Hypothalamus (tissue), 51 donors: ENCODE measurements at places on chromosomes 16 and 17.

DNA sequence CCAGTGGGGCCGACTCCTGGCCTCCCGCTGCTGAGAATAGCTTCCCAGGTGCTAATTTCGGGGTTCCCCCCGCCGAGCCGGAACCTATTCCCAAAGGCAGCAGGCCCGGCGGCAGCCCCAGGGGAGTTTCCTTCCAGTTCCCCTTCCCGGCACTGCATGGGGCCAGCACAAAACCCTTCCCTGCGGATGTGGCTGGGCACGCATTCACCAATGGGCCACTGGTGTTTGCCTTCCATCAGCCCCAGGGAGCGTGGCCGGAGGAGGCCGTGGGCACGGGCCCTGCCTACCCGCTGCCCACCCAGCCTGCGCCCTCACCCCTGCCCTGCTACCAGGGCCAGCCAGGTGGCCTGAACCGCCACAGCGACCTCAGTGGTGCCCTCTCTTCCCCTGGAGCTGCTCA lies 24.9 kb upstream of the ZFPM1 start:
- DNase-seq: no peak

- no peak for DNase-seq
These were observed 278.4 kb upstream of the IRX5 start for GRCh38 chr16:54652201-54652770.

DNA sequence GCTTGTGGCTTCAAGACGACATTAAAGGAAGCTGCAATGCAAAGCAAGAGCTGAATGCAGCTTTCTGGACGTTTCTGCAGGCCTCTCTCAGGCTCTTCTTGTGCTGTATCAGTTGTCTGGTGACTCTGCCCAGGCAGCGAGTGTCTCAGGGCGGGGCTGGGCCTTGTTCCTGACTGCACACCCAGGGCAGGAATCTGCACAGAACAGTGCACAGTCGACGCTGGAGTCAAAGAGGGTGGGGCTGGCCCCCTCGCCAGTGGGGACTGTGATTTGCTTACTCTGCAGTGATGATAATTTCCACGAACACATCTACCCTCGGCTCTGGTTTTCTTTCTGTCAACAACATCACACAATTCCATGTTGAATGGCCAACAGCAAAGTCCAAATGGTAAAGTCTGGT lies 60.7 kb downstream of the IRF8 start:
- no peak for DNase-seq

- DNase-seq: no peak
These were observed 2.0 kb upstream of the SLC43A2 start for GRCh38 chr17:1630662-1631061.

GRCh38 chr16:13041646-13042290 lies 140.4 kb downstream of the SHISA9 start:
- no peak for DNase-seq

DNA sequence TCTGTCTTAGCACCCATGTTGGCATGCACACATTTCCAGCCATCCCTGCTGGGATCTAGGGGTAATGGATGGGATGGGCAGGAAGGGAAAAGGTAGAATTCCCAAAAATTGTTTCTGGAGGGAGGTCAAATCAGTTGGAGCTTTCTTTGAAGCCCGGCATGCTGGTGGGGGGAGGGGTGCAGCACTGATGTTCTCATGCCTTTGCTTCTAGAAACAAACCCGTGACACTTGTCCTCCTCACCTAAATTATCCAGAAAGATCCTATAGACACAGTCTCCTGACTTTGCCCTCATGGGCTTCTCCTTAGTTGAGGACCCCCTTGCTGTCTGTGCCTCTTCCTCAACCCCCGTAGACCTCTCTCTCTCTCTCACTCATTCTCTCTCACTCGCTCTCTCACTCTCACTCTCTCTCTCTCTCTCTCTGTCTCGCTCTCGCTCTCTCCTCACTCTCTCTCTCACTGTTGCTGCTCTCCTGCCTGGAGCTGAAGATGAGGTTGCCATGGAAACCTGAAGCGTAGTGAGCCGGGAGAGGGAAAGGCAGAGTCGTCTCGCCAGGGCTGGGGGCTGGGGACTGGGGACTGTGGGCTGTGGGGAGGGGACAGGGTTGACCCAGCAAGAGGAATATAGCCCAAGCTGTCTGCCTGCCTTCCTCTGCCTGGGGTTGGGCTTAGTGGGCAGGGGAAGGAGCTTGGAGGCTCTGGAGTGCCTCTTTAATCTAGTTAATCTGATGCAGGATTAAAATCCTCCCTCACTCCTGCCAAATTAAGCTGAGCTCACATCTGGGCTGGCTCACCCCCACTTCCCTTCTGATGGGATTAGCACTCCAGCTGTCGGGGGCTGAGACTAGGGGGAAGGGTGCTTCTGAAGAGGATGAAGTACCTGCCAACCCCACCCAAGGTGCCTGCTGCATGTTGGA lies 16.1 kb downstream of the LASP1 start:
- peak; percentile 80 for DNase-seq

DNA sequence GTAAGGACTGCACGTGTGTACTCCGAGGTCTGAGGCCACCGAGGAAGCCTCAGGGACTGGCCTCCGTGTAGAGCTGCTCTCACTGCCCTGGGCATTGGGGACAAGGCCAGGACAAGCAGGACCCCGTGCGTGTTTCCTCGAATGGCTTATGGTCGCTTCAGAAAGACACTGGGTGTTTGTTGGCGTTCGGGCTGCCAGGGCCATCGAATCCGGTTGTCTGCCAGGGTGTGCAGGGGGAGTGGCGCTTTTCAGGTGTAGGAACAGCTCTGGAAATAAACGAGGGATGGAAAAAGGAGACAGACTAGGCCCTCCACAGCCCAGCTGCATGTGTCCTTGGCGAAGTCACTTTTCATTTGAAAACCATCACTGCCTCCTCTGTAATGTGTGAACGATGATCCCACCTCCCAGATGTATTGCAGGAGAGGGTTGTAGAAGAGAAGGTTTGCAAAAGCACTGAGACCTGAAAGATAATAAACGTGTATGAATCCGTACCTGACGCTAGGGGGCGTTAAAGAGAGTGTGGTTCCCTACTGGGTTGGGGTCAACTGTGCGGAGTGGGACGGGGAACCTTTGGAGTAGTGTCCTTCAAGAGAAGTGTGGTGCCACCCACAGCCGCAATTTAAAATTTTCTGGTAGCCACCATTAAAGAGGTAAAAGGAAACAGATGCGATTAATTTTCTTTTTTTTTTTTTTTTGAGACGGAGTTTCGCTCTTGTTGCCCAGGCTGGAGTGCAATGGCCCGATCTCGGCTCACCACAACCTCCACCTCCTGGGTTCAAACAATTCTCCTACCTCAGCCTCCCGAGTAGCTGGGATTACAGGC lies 2.1 kb upstream of the ZSCAN10 start:
- DNase-seq: no peak

DNA sequence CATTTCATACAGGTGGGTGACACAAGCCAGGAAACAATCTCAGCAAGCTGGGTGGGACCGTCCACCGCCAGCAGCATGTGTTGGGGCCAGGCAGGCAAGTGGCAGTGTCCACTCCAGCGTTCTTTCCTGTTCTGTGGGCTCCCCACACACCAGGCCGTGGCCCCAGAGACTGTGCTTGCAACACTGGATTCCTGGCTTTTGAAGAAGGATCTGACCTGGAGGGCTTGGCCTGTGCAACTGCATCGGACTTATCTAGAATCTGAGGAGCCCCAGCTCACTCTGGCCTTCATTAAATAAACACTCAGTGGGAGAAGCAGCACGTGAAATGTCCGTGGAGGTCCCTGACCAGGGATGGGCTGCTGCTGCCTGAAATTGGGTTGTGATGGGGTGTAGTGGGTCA lies 3.2 kb downstream of the KSR1 start:
- DNase-seq: no peak

GRCh38 chr17:12358477-12358876 lies 307.2 kb upstream of the MYOCD start:
- no peak for DNase-seq

DNA sequence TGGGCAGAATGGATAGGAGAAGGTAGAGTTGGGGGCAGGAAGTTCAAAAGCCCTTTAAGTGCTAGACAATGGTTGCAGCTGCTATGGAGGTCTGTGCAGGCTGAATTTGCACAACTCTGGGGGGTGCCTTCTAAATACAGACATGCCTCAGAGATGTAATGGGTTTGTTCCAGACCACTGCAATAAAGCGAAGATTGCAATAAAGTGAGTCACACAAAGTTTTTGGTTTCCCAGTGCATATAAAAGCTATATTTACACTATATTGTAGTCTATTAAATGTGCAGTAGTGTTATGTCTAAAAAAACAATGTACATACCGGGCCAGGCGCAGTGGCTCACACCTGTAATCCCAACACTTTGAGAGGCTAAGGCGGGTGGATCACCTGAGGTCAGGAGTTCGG lies 60.5 kb upstream of the MYOCD start:
- DNase-seq: no peak

- DNase-seq: no peak
These were observed 6.9 kb downstream of the DOK4 start for GRCh38 chr16:57479205-57479975.

- DNase-seq: no peak
These were observed 6.0 kb upstream of the TNFRSF13B start for GRCh38 chr17:16977932-16978331.

- DNase-seq: no peak
These were observed 8.7 kb downstream of the CCL17 start for GRCh38 chr16:57413301-57413730.
